ENCODE measurements at places on chromosomes 11 and 22.

DNA sequence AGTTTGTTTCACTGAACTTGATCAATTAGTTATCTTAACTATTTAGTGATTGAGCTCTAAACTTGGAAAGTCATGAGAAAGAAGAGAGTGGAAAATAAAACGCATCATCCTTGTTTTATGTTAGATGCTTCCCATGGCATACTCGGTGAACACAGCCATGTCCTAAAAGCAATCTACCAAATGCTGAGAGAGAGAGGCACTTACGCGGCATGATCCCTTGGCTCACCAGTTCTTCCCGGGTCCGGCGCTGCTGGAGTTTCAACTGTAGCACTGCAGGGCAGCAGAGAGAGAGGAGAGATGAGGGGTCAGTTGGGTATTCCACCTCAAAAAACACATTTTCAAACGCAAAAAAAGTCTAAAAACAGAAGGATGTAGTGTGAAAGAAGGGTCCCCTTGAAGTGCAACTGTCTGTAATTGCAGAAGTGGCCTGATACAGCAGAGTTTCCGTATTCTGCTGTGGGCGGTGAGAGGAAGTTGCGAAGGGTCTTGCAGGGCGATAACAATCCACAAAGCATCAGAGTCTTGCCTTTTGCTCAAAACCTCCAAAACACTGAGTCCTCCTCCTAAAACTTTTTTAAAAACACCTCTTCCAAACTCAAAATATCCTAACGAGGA lies 92.7 kb downstream of the SGSM3 start:
- peak; percentile 44 for DNase-seq

DNA sequence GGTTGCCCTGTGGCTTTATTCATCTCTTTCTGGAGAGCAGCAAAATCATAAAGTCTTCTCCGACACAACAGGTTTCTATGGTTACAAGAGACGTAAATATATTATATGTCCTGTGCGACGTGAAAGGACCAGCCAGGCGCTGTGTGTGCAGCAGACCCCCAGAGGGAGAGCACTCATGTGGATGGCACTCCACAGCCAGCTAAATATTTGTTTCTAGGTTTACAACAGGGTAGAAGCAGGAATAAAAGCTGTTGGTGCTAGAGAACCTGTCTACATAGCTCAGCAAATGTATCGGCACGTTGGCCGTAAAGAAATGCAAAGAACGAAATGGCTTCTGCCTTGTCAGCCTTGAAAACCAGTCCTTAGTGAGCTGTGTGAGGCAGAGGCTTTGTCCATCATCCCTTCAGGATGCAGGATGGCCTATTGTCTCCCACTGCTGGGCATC lies 133.8 kb upstream of the PITPNB start:
- no peak for DNase-seq

GRCh38 chr22:25165785-25166184 lies 33.9 kb upstream of the CRYBB3 start:
- DNase-seq: no peak

- peak; percentile 88 for DNase-seq
Observed at GRCh38 chr11:57482782-57483561, 22.6 kb downstream of the RTN4RL2 start.

GRCh38 chr11:105799263-105799662 lies 189.4 kb downstream of the GRIA4 start:
- no peak for DNase-seq

GRCh38 chr22:38289583-38290082 lies 16.8 kb upstream of the TMEM184B start:
- no peak for DNase-seq

GRCh38 chr11:33005175-33005574 lies 10.5 kb upstream of the DEPDC7 start:
- no peak for DNase-seq

GRCh38 chr11:15688351-15688792 lies 573.6 kb downstream of the INSC start:
- DNase-seq: no peak

DNA sequence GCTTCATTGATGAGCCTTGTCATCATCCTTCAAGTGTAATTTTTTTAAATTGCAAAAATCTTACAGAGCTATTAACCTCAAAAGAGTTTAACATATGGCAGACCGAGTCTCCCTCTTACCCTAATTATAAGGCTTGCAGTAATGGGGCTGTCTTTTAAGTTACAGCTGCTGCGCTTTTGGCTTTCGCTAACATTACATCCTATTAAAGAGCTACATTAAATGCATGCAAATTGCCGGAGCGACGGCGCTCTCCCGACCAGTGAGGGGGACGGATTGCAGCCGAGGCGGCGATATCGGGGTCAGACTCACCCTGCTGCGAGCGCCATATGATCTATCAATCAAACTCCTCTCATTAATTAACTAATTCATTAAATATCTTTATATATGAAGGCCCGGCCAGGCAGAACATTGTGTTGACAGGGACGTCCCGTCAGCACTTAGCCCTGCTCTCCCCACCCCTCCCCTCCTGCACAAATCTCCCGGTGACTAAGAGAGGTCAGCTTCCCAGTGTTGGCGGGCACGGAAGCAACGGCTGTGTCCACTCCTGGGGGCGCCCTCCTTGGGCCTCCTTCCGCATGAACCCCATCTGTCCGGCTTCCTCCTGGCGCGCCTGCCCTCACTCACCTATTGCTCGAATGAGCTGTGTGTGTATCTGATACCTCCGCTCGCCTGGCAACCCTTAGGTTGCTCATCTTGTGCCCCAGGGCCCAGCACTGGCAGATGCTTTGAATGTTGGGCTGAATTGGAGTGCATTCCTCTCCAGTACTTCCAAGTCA lies 156.0 kb upstream of the CADM1 start:
- DNase-seq: no peak

DNA sequence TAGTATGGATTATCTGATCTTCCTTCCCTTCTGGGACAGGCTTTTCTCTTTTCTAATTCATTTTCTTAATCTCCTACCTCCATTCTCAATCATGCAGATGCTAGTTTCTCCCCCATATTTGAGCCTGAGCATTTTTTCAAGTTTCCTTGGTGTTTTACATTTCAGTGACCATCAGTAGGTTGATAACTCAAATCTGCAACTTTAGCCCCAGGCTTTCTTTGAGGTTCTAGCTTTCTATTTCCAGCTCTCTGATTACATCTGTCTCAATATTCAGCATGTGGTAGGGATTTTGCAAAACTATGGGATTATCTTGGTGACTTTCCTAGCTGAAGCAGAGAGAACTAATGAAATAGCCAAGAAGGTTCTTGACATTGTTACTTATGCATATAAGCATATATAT lies 67.8 kb downstream of the ARHGEF12 start:
- DNase-seq: no peak

GRCh38 chr11:64372802-64373597 lies 14.0 kb downstream of the RPS6KA4 start:
- no peak for DNase-seq

Measured in GM13977 (cell line).